ENCODE measurements at places on chromosomes 6 and 20. TPM values are rescaled to one million over a fixed set of nuclear protein-coding genes. Genes with fewer than 3 reads are reported as not detected.

DNA sequence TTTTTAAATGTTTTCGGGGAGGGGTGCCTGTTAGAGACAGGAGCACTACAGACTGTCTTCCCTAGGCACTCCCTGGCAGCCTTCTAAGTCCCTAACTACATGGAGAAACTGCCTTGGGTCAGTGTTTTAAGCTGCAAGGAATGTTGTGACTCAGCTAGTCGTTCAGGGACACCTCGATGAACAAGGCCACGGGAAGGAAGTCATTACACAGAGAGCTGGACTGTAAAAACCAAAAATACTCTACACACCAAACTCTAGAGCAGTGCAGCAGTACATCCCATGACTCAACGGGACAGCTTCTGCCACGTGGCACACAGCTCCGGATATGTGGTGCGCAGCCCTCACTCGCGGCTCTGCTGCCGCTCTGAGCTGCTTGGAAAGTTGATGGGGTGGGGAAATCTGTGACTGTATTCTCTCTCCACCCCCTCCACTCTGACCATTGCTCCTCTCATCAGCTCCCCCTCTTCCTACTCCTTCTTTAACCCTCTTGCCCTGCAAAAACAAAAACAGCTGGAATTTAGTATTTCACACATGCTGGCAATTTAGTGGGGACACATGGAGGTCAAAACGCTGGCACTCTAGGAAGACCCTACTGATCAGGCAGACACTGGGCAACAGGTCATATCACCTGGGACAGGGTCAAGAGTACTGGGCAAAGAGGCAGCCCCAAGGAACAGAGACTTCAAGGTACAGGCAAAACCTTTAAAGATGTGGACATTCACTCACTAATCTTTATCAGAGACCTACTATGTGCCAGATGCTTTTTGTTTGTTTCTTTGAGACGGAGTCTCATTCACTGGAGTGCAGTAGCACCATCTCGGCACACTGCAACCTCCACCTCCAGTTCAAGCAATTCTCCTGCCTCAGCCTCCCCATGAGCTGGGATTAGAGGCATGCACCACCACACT is 10.9 kb upstream of the LPIN3 start:
- H3K4me3 ChIP-seq, result no peak overlapping the region
- H3K27me3 ChIP-seq, result no peaks in the 10 kb centered on the region
- H3K4me1 ChIP-seq, result peaks cover 12% of the 10 kb centered on the region

DNA sequence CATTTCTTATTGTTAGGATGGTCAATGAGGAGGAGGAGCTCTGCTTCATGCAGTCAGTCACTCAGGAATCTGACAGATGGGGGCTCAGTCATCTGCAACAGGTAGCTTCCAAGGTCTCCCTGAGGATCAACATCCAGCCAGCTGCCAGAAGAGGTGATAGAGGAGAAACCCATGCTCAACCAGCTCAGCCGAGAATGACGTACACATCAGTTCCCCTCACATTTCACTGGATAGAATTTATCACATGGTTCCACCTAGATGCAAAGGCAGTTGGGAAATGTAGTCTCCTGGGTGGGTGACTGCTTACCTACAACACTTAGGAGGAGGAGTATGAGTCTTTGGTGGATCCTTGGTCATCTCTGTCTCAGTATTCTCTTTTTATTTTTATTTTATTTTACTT is 144.5 kb downstream of the CEBPB start:
- H3K27ac ChIP-seq, result no peak overlapping the region
- peak; percentile 29 for DNase-seq
- no peaks in the 10 kb centered on the region for H3K36me3 ChIP-seq
- peaks cover 27% of the 10 kb centered on the region for H3K4me1 ChIP-seq
- H3K27me3 ChIP-seq, result peaks cover 2% of the 10 kb centered on the region
- H3K4me3 ChIP-seq, result no peak overlapping the region

GRCh38 chr6:589090-589489 is 67.8 kb downstream of the HUS1B start:
- no peak overlapping the region for H3K27ac ChIP-seq
- DNase-seq, result no peak
- no peak overlapping the region for H3K4me3 ChIP-seq
- H3K36me3 ChIP-seq, result peaks cover 25% of the 10 kb centered on the region
- H3K4me1 ChIP-seq, result no peaks in the 10 kb centered on the region

DNA sequence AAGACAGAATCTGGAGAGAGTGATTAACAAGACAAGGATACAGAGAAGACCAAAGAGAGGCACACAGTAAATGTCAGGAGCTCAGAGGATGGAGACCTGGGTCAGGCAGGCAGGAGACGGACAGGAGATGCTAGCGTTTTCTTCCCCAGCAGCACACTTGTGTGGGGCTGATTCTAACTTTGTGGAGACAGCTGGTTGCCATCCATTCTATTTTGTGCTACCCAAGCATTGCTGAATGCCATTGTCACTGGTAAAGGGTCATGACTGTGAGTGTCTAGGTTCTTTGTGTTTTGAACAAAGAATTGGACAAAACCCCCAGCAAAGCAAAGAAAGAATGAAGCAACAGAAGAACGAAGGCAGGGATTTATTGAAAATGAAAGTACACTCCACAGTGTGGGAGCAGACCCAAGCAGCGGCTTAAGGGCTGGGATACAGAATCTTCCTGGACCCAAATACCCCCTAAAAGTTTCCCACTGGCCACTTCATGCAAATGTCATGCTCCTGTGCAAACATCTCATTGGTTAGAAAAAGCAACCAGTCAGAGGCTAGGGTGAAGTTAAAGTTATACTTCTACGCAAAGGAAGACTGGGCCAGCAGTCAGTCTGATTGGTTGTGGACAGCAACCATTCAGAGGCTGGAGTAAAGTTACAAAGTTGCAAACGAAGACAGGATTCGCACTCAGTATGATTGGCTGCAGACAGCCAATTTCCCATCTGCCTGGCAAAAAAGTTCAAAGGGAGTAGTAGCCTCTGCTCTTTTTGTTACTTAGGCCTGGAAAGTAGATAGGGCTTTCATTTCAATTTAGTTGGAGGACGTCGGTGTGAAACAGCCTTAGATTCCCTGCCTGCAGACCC is 17.5 kb downstream of the PTK7 start:
- no peaks in the 10 kb centered on the region for H3K27me3 ChIP-seq
- DNase-seq, result no peak
- H3K4me1 ChIP-seq, result no peaks in the 10 kb centered on the region
- H3K36me3 ChIP-seq, result no peaks in the 10 kb centered on the region

DNA sequence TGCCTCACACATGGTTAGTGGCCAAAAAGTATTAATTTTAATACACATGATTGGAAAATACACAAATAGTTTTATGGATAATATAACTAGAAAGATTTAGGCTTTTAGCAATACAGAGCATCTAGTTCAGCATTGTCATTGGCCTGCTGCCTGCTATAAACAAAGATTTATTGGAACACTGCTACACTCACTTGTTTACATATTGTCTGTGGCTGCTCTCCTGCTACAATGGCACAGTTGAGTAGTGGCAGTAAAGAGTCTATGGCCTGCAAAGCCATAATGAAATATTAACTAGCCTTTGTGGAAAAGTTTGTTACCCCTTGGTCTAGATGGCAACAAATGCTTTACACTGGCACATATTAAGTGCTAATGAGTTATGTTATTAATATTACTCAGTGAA is 37.8 kb downstream of the ZNF451 start:
- H3K27me3 ChIP-seq, result no peaks in the 10 kb centered on the region
- DNase-seq, result no peak
- peaks cover 29% of the 10 kb centered on the region for H3K36me3 ChIP-seq
- no peak overlapping the region for H3K4me3 ChIP-seq

- no peak overlapping the region for H3K4me3 ChIP-seq
- no peaks in the 10 kb centered on the region for H3K4me1 ChIP-seq
- no peak overlapping the region for H3K27ac ChIP-seq
- no peaks in the 10 kb centered on the region for H3K27me3 ChIP-seq
Measured at GRCh38 chr6:43123461-43124314, 47.4 kb upstream of the SRF start.

- no peaks in the 10 kb centered on the region for H3K4me1 ChIP-seq
- H3K36me3 ChIP-seq, result no peaks in the 10 kb centered on the region
- no peak for DNase-seq
- H3K4me3 ChIP-seq, result no peak overlapping the region
- H3K27ac ChIP-seq, result no peak overlapping the region
- H3K27me3 ChIP-seq, result no peaks in the 10 kb centered on the region
Measured at GRCh38 chr6:139962654-139963347, 588.4 kb upstream of the CITED2 start.

DNA sequence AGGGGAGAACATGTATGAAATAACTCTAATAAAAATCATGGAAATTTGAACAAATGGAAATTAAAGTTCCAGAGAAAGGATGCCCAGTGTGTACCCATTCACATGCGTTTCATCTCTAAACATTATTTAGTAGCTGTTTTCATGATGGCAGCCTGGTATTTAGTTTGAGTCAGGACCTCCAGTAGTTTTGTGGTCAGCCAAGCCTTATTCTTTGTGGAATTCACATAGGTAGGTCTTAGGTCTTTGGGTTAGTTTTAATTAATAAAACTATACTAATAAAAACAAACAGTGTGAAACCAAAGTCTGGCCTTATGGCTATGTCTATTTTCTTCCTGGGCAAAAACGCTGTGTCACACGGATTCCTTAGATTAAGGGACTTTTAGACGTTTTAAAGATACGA is 137.8 kb downstream of the FOXC1 start:
- H3K36me3 ChIP-seq, result no peaks in the 10 kb centered on the region
- no peak for DNase-seq

RIMS1 gene
- total RNA-seq, result not detected

- no peaks in the 10 kb centered on the region for H3K27me3 ChIP-seq
- H3K4me3 ChIP-seq, result peak overlapping the region; percentile 64
- peaks cover 8% of the 10 kb centered on the region for H3K4me1 ChIP-seq
- H3K27ac ChIP-seq, result peak overlapping the region; percentile 98
Measured at GRCh38 chr6:109093732-109094415, 772 bp downstream of the SESN1 start.

DNA sequence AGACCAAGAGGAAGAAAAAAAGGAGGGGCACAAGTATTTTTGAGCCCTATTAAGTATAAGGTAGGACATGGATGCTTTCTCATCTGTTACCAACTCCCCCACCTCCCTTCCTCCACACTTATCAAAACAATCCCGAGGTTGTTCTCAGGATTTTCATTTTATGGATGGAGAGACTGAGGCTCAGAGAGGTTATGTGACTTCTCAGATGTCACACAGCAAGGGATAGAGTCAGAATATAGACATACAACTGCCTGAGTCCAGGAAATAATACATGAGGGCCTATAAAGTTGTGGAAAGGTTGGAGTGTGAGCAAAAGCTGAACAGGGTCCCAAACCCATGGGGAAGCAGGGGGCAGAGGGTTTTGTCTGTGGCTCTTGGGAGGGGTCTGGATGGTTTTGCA is 19.3 kb downstream of the KCNK17 start:
- H3K27ac ChIP-seq, result no peak overlapping the region
- no peaks in the 10 kb centered on the region for H3K27me3 ChIP-seq
- no peak overlapping the region for H3K4me3 ChIP-seq

DNA sequence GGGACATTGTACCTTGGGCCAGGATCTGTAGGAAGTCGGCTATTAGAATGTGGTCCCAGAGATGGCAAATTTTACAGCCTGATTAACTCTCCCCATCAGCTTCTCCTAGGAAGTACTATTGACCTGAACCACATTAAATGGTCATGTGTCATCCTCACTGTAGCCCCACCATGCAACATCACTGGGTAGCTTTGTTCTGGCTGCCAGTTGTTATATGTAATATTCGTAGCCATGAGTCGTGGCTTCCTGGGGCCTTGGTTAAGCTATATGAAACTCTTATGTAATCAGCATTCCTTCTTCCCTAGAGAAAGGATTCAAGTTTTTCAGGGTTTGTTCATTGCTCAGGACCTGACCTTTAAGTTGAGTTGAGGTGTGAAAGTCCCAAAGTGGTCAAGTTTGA is 125.7 kb downstream of the ANKS1A start:
- H3K36me3 ChIP-seq, result peaks cover 19% of the 10 kb centered on the region
- H3K4me1 ChIP-seq, result no peaks in the 10 kb centered on the region
- no peak overlapping the region for H3K4me3 ChIP-seq
- no peak overlapping the region for H3K27ac ChIP-seq
- H3K27me3 ChIP-seq, result no peaks in the 10 kb centered on the region

DNA sequence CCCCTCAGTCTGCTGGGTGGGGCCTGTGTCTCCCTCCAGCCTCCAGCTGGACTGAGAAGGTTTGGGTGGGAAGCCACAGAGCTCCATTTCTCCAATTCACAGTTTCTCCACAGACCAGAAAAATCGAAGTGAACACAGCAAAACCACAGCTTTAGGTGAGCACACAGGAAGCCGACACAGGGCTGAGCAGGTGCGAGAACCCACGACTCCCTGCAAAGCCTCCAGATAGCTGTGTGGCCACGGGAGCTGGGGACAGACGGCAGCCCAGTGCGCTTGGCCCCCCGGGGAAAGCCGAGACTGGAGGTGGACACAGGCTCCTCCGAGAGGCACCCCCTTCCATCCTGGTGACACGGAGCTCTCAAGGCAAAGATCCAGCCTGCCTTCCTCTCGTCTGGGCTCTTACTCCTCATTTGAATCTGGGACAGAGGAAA is 29.0 kb upstream of the MPC1 start:
- no peaks in the 10 kb centered on the region for H3K27me3 ChIP-seq
- DNase-seq, result peak; percentile 73
- no peak overlapping the region for H3K27ac ChIP-seq
- H3K36me3 ChIP-seq, result no peaks in the 10 kb centered on the region
- no peak overlapping the region for H3K4me3 ChIP-seq
- peaks cover 57% of the 10 kb centered on the region for H3K4me1 ChIP-seq

DNA sequence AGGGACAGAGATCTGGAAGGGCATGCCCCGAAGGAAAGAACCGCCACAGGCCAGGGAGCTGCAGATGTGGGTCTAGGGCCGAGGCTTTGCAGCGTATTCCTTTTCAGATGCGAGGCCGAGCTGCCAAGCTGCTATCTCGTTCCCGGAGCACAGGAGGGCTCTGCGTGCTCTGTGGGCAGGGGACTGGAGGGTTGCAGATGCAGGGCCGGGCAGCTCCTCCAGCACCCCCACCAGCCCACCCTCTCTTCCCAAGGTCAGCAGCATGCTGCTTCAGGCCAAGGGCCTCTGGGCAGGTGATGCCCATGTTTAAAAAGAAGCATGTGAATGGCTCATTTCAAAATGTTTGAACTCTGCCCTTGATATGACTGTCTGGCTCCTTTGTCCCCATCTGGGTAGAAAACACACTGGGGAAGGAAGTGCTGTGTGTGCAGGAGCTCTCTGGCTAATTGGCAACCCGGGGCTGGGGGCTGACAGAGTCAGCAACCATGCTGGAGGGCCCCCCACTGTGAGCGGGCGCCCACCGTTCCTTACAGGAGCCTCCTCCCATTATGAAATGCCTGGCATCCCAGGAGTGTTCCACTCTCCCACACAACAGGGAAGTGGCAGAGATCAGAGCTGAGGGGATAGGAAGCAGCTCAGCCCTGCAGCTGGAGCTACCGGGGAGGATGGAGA is 353.3 kb downstream of the ZFAND3 start:
- no peak overlapping the region for H3K4me3 ChIP-seq
- no peaks in the 10 kb centered on the region for H3K36me3 ChIP-seq
- H3K4me1 ChIP-seq, result no peaks in the 10 kb centered on the region
- no peak overlapping the region for H3K27ac ChIP-seq

ZNF335 gene
- total RNA-seq, result 102 TPM

GRCh38 chr20:19621072-19621471 is 137.0 kb upstream of the RIN2 start:
- no peak overlapping the region for H3K4me3 ChIP-seq
- H3K27ac ChIP-seq, result no peak overlapping the region
- no peaks in the 10 kb centered on the region for H3K36me3 ChIP-seq
- H3K4me1 ChIP-seq, result no peaks in the 10 kb centered on the region
- no peaks in the 10 kb centered on the region for H3K27me3 ChIP-seq
- DNase-seq, result no peak
